ENCODE measurements at places on chromosomes 6 and 20.

GRCh38 chr6:111550953-111551352 lies 54.7 kb downstream of the TRAF3IP2 start:
- no peak for DNase-seq

- no peak for DNase-seq
Observed at GRCh38 chr6:31797588-31797987, 2.0 kb upstream of the VARS1 start.

DNA sequence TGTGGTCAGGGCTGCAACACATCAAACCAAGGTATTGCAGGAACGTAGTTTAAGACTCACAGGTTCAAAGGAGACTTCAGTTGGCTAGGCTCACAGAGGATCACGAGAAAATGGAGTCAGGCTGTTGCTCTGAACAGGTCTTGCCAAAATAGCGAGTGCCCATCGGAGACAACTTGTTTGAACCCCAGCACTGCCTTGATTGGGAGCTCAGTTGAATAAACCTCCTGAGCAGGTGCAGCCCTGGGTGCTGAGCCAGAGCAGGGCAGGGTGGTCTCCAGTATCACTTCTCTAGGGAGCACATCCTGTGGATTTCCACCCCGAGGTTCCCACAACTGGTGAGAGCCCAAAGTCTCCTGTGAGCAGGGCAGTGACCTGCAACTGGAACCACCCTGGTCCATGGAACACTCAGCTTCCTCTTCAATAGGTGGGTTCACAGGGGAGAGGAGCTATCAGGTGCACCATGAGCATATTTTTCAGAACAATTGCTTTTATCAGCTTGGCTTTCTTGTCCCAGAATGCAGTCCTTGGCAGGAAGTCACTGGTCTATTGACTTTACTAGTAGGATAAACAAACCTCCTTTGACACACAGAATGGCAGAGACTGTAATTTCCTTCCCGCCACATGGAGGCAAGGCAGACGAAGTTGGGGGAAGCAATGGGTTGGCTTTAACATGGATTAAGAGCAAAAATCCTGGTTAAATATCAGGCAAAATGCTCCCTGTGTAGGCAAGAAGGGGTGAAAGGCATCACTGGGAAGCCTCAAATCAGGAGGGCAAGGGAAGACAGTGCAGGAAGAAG lies 267.7 kb upstream of the FOXQ1 start:
- DNase-seq = no peak

DNA sequence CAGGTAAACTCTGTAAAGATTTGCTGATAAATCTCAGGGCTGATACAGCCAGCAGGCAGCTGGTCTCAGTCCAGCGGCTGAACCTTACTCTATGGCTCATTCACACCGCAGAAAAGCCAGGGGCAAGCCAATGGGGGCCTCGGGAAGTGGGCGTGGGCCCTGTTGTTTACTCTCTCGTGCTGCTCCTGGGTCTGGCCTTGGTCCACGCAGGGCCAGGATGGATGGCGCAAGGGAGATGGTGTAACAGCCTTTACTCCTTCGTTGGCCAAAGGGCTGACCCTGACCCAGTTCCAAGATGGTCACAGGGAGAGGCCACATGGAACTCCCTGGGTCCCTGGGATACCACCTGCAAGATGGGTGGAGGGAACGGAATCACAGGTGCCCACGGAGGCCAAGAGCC lies 16.2 kb downstream of the KCNK17 start:
- DNase-seq = no peak

DNA sequence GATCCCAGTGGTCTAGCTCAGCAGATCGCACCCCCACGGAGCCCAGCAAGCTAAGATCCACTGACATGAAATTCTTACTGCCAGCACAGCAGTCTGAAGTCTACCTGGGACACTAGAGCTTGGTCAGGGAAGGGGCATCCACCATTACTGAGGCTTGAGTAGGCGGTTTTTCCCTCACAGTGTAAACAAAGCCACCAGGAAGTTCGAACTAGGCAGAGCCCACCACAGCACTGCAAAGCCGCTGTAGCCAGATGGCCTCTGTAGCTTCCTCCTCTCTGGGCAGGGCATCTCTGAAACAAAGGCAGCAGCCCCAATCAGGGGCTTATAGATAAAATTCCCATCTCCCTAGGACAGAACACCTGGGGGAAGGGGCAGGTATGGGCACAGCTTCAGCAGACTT lies 18.8 kb downstream of the FRK start:
- no peak for DNase-seq

- no peak for DNase-seq
Observed at GRCh38 chr6:118283766-118284165, 264.3 kb upstream of the PLN start.

DNA sequence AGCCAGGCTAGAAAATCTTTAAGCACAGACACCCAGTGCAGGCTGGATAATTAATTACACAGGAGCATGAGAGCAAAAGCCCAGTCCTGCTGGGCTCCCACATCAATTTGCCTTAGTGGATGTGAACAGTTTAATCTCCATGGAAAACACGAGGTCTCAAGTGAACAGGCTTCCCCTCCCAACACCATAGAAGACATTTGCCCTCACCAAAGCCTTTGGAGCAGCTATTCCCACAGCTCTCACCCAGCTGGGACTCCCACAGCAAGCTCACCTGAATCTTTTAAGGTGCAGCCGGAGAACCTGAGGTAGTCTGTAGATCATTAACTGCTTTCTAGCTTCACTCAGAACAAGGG lies 12.0 kb downstream of the TOMM6 start:
- no peak for DNase-seq
